ENCODE measurements at places on chromosomes 12 and 14. TPM values are rescaled to one million over a fixed set of nuclear protein-coding genes. Genes with fewer than 3 reads are reported as not detected.
A peak's percentile ranks its signal among the peaks of the same experiment; 100 is the strongest.

- DNase-seq = no peak
Observed at GRCh38 chr14:75845136-75845804, 136.5 kb downstream of the TGFB3 start.

GRCh38 chr14:76516884-76517283 lies 140.9 kb downstream of the ESRRB start:
- no peak for DNase-seq

DNA sequence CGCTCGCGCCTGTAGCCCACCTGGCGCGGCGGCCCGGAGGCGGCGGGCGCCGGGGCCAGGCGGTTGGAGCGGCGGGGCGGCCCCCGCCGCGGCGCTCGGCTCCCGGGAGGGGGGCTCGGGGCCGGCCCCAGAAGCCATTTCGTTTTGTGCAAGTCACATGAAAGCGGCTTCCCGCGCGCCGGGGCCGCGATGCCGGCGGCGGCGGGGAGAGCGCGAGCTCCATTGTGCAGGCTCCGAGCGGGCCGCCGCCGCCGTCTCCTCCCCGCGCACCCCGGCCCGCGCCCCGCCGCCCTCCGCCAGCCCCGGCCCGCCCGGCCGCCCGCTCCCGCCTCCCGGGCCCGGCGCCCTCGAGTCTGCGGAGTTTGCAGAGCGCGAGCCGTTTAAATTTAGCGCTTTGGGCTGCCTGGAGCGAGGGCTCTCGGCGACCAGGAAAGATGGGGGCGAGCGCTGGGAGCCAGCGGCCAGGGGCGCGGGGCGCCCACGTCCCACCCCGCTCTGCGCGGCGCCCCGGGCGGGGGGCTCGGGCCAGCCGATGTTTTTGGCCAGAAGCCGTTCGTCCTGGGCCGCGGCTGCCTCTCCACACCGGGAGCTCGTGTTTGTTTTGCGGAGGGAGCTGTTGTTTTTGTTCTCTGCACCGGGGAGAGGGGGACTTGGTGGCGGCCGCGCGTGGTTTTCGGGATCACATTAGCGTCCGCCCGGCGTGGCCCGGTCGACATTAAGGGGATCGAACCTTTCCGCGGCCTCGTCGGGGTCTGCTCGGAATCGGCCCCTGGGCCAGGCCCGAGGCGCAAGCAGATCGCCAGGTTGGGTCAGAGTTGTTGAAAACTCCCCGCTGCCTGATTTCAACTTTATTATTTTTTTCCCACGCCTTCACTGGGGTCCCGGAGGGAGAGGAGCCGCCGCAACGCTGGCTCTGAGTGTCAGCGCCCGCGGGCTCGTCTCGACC lies 982 bp downstream of the BCL7A start:
- DNase-seq = peak; percentile 52

DNA sequence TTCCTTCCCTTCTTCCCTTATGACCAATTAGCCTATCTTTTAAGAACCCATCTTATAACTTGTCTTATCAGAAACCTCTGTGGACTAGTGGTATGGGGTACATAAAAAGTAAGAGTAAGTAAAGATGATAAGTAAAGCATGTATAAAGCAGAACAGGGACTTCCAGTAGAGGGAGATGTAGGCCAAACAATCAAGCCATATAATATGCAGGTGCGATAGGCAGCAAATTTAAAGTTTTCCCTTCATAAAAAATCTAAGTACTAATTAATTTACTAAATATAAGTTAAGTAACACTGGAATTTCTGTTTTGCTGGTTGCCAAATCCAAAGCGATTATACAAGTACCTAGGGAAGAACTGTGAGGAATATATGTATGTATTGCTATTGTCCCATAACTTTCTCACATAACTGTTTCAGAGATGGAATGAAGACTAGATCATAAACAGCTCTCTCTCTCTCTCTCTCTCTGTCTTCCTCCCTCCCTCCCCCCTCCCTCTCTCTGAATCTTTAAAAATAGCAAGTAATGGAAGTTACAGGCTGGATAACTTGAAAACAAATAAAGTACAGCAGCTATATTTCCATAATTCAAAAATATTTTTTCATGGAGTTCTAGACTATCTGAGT lies 25.7 kb downstream of the METTL25 start:
- no peak for DNase-seq

GRCh38 chr14:92040431-92041051 lies 682 bp upstream of the TRIP11 start:
- no peak for DNase-seq

DNA sequence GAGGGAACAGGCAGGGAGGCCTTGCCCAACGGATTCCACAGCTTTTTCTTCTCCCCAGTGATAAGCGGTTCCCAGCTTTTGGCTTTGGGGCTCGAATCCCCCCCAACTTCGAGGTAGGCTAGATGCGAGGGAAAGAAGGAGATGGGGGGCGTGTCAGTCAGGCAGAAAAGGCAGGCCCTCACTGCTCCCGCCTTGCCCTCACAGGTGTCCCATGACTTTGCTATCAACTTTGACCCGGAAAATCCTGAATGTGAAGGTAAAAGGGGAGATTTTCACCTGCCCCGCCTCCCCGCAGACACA lies 4.9 kb downstream of the CPNE6 start:
- no peak for DNase-seq

- no peak for DNase-seq
Observed at GRCh38 chr14:65439117-65439516, 26.6 kb downstream of the FUT8 start.

DNA sequence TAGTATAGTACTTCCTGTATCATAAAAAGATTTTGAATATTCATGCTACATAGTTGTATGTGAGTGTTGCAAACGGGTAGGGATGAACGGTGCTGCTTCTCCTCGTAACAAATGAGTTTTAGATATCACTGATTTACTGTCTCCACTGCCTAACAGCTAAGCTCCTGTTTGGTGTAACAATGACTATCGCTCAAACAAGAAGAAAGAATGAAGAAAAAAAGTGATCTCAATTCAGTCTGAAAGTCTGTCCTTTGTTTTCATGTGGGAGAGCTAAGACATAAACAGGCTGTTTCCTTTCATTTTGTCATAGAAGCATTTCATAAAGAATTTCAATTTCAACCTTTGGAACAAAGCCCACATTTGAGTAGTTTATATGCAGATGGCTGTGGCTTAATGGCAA lies 26.1 kb upstream of the RTRAF start:
- DNase-seq = no peak

DNA sequence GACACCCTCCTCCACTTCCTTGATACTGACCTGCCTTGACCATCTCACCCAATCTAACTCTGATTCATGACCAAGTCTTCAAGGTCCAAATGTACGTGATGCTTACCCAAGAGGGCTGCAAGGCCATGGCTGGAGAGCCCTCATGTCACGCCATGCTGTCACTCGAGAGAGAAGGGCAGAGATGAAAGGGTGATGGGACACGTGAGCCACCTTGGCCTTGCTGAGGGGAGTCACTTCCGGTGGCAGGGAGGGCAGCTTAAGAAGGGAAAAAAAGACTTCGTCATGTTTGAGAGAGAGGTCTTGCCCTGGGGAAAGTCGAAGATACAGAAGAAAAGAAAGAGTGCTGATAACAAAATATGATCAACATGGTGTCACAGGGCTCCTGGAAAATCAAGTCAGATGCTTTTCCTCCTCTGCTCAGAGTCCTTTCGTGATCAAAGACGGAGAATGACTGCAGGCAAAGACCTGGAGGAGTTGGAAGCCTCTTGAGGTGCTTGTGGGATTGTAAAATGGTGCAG lies 3.3 kb upstream of the SCARB1 start:
- no peak for DNase-seq

GRCh38 chr14:47150267-47150666 lies 498.7 kb upstream of the RPL10L start:
- DNase-seq = no peak

DNA sequence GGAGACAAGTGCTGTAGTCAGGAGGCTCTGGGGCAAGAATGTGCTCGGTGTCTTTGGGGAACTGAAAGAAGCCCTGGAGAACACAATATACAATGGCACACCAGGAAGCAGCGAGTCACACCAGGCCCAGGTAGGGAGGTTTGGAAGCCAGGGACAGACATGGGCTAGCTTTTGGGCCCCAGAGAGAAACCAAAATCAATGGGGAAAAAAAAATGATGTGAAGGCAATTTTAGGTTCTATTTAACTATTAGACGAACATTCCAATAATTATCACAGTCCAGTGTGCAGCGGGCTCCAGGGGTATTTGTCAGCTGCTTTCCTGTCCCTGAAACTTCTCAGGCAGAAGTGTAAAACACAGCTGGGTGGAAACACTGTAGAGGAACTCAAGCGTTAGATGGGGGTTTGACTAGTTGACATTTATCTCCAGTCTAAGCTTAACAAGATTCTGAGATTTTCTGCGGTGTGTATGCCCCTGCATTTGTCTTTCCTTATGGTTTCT lies 21.8 kb upstream of the EGLN3 start:
- no peak for DNase-seq

DNA sequence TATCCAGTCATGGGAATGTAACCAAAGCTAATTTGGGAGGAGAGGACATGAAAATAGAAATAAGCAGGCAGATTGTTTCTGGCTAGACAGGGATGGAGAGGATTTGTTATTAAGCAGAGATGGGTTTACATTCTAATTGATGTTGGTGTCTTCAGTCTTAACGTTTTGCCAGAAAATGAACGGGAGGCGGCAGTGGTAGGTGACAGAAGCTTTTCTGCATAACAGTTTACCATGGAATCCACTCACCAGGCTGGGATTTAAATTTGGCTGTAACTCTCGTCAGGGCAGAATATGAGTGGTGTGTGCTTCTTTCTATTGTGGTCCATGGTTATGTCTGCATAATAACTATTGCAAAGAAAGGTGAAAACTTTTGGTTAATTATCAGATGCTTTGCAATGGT lies 50.2 kb upstream of the OTX2 start:
- DNase-seq = no peak

DNA sequence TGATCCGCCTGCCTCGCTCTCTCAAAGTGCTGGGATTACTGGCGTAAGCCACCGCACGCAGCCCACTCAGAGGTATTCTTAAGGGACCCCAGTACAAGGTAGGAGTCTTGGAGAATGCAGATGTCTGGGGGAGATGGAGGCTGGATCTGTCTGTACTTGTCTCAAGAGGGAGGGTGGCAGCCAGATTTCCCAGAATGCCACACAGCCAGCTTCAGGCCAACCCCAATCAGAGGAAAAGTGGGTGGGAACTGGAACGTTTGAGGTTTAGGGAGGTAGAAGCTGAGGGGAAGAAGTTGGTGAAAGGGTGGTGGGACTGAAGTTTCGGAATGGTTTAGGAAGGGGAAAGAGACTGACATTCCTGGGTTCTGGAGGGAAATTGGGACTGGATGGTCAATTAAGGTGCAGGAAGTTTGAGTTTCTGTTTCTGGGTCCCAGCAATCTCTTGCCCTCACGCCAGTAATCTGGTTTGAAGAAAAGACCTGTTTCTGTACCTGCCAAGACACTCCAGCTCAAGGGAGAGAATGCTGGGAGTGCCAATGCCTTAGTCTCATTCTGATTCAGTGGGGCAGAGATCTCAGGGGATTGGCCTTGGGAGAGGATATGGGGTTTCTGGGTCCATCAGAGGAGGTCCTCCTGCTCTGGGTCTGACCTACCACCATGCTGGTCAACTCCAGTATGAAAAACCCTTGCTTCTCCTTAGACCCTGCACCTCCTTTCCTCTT lies 8.1 kb upstream of the ZNF385A start:
- DNase-seq = no peak

GRCh38 chr12:67748743-67749040 lies 100.1 kb downstream of the DYRK2 start:
- no peak for DNase-seq

DNA sequence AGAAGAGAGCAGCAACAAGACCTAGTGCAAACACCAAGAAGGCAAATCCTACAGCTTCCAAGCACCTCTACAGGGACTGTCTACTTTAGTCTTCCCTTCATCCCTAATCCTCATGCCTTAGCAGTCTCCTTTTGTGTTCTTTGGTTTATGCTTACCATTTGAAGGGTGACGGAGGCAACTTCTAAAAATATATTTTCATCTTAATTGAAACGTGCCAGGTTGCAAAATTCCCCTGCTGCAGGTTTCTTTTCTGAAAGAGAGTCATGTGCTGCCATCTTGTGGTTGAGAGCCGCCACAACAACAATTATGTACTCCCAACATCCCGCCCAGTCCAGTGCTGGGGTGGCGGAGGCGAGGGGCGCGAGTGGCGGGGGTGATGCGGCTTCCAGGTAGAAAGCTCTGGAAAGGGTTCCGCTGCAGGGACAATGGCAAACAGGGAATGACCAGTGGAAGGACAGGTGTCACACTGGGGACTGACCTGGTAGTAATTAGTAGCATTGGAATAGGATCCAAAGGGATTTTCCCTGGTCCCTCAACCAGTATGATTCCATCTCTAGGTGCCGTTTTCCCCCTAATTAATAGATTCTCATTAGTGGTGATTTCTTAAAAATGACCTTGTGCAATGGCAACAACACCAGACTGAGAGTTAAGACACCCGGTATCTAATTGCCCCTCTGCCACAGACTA lies 80.3 kb upstream of the GNG2 start:
- DNase-seq = peak; percentile 46

- DNase-seq = no peak
Observed at GRCh38 chr14:50792634-50793068, 38.3 kb downstream of the NIN start.

GRCh38 chr12:47147739-47148138 lies 68.0 kb upstream of the AMIGO2 start:
- DNase-seq = no peak

- no peak for DNase-seq
Observed at GRCh38 chr14:68084256-68084655, 264.7 kb downstream of the RAD51B start.

The HRK gene
- total RNA-seq = 4.7 TPM

The SSTR1 gene
- total RNA-seq = not detected

The ACAD10 gene
- 45.1 TPM for total RNA-seq

The CLSTN3 gene
- 14.1 TPM for total RNA-seq

The TBC1D30 gene
- total RNA-seq = 0.13 TPM

The PLEKHD1 gene
- 0.24 TPM for total RNA-seq

The FSCB gene
- total RNA-seq = not detected

All from activated B cell treated with CpG ODN at 0.5 μM for 24 hours (primary cell).